Retinal pigment epithelial cell (primary cell): ENCODE measurements at places on chromosomes 11 and 22.

- no peak for DNase-seq
Observed at GRCh38 chr22:18044548-18045271, 20.3 kb upstream of the MICAL3 start.

GRCh38 chr11:130062026-130062425 lies 7.7 kb upstream of the APLP2 start:
- DNase-seq = no peak

DNA sequence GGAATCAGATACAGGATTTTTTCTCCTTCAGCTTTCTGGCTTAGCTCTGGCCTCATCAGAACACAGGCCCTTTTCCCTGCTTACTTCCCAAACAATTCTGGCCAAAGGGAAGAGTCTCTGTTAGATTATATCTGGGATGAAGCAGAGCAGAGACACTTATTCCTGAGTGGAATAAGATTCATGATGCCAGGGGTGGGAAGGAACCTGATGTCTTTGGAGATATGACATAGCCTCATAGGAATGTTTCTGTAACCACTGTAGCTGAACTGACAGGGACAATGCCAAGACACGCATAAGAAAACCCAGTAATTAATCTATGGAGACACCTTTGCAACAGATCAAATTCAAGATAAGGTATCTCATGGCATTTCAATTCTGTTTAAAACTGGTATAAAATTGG lies 177.1 kb upstream of the RAG2 start:
- DNase-seq = no peak

DNA sequence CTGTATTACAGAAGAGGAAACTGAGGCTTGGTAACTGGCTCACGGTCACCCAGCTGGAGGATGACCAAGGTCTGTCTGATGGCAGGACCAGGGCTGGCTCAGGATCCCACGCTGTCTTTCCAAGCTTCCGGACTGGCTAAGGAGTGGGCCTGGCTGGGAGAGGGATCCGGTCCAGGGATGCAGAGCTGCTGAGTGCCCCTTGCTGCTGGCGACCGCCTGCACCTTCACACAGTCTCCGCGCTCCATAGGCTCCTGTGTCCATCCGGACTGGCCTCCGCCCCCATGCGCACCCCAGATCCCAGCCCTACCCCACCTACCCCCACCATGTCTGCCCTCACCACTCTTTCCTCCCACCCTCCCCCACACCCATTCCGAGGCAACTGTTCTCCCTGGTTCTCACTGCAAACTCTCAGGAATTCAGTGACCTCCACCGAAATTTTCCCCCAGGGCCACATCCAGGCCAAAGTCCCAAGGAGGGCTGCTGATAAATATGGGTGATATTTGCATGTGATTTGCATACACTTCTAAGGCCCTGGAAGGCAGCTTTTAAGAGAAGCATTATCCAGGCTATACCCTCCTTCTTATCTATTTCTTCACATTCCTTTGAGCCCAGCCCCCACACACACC lies 48.5 kb upstream of the SLC35C1 start:
- no peak for DNase-seq

GRCh38 chr11:4368286-4368685 lies at the start of gene OR52B4:
TSS of gene OR52B4 (minus strand) at chr11:4368386. CDS start at chr11:4368295, 91 bp downstream.
- DNase-seq = no peak

DNA sequence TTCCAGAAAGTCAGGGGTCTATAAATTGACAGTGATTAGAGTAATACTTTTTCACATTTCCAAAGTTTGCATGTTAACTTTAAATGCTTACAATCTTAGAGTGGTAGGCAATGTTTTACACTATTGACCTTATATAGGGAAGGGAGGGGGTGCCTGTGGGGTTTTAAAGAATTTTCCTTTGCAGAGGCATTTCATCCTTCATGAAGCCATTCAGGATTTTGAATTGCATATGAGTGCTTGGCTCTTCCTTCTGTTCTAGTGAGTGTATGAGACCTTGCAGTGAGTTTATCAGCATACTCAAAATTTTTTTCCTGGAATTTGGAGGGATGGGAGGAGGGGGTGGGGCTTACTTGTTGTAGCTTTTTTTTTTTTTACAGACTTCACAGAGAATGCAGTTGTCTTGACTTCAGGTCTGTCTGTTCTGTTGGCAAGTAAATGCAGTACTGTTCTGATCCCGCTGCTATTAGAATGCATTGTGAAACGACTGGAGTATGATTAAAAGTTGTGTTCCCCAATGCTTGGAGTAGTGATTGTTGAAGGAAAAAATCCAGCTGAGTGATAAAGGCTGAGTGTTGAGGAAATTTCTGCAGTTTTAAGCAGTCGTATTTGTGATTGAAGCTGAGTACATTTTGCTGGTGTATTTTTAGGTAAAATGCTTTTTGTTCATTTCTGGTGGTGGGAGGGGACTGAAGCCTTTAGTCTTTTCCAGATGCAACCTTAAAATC lies 5.3 kb downstream of the MALAT1 start:
- no peak for DNase-seq

DNA sequence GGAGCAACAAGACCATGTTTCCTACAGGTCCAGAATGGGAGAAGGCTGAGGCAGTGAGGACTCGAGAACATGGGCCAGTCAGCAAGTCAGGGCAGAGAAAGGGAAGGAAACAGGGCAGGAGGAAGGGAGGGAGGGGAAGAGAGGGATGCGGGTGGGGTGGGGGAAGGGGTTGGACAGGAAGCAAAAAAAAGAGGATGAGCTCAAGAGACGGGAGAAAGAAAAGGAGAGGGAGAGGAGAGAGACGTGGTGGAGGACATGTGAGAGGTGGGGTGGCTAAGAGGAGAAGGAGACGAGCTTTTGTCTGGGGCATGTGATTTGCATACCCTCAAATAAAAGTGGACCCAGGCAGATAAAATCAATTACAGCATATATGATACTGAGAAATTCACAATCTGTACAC lies 389.5 kb upstream of the B3GAT1 start:
- no peak for DNase-seq

DNA sequence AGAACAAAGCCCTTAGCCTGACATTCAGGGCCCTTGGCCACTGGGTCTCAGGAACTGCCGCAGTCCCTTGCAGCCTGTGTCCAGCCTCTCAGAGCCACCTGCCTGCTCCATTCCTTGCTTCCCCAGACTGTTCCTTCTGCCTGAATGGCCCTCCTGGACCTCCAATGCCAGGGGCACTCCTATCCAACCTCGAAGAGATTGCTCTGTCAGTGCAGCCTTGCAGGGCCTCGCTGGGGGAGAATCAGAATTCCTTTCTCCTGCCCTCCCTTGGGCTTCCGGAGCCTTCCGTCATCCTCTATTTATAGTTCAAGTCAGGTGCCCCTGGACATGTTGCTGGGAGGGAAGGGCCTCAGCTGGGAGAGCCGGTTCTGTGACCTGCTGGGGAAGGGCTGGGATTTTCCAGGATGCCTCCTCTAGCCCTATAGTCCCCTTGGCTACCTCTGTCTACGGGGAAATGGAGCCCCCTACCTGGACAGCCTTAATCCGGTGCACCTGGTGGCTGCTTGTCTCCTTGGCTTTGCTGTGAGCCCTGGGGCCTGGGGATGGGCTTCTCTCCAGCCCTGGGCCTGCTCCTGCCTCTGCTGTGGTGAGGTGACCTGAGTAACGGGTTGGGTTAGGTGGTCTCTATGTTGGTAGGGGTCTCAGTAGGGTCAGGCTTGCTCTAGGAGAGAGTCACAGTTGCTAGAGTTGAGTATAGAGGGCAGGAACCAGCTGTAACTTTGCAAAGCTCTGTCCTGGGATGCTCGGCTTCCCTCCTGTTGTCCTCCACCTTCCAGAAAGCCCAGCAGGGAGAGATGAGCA lies 45.9 kb upstream of the SYT7 start:
- peak; percentile 40 for DNase-seq

DNA sequence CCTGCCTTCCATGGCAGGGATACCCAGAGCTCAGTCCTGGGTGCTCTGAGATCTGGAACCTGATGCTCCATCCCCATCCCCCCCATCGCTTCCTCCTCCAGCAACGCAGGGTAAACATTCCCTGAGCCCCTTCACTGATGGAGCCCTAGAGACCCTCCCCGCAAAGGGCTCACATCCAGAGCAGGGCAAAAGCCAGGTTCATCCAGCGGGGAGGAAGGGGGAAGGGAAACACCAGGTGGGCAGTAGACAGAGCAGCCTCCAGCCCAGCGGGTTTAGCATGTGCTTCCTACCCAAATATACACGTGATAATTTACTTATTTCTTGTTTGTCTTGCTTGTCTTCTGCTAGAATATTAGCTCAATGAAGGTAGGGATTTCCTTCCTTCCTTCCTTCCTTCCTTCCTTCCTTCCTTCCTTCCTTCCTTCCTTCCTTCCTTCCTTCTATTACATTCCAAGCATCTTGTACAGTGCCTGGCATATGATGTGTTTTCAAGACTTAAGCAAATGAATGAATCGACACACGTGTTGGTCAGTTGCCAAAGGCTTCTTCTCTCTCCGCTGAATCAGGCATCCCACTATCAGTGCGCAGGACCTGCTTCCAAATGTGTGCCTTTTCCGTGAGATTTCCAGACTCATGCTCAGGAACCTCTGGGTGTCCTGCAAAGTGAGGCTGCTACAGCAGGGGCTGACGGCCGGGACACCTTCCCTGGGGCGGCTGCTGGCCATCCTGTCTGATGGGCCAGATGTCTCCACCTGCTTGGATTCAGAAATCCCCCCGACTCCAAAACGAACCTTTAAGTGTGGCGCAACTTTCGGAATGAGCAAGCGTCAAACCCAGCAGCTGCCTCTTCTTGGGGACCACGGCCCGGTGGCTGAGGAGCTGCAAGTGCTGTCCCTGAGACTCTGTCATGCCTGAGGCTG lies 955.1 kb downstream of the BRD1 start:
- DNase-seq = no peak

DNA sequence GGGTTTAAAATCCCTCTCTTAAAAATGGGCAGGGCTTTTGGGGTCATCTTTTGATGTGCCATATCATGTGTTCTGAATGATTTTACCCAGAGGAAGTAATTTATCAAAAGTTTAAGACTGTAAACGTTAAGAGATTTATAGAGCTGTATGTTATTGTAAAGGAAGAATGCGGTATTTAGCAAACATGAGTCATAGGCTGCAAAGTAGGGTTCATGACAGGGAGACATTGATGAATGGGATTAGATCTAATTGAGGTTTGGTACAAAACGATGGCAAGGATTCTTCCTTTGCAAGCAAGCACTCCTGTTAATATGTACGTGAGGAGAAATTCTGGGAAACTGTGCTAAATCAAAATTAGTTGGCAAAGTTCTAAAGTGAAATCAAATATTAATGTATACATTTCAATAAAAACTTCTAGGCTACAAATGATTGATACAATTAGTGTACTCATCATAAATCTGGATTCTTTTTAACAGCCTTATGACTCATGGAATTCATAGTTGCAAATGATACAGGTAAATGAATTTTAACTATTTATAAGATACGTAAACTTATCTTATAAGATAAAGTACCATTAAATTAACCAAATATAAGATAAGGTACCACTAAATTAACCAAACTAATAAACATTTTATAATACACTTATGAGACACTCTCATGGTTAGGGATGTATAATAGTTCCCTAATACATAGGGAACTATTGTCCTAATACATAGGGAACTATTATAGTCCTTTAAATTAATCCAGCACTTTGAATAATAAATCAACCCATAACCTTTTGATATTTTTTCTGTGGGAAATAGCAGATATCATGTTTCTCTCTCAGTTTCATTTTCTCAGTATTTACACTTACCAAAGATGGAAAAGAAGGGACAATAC lies 58.4 kb downstream of the KIF18A start:
- peak; percentile 52 for DNase-seq

DNA sequence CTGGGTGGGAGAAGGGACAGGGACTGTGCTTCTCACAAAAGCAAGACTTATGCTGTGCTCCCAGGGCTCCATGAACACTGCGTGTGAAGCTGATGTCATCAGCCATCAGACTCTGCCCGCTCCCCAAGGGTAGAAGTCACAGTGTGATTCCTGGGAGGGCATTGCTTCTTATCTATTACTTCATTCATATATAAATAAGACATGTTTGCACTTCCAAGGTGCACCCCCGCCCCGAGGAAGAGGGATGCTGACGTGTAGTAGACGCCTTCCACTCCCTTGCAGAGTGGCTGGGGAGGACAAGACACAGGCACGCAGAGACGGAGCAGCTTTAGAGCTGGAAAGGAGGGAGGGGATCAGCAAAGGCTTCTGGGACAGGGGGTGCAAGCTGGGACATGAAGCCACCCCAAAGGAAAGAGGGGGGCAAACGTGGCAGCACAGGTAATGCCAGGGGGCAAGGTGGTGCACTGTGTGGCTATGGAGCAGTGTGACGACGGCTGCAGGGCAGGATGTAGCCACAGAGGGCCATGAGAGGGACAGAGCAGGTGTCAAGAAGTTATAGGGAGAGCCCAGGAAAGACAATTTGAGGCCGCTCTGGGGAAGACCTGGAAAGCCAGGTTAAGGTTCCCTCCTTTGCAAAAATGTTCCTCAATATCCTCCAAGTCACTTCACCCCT lies 558.5 kb downstream of the MN1 start:
- no peak for DNase-seq

GRCh38 chr22:44676441-44677352 lies 25.3 kb upstream of the PRR5 start:
- no peak for DNase-seq

GRCh38 chr11:68959465-68960293 lies 21.1 kb downstream of the MRGPRD start:
- DNase-seq = no peak

DNA sequence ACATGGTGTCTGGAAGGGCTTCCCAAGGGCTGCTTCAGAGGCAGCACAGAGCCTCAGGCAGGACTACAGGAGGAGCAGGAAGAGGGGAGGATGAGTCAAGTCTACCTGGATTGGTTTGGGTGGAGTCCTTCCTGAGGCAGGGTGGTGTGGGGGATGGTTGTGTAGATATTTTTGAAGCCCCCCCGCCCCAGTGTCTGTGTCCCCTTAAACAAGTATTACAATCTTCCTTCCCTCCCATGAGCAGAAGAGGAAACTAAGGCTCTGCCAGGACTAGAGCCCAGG lies 34.7 kb upstream of the FCHSD2 start:
- no peak for DNase-seq

GRCh38 chr11:33290319-33290718 lies 33.1 kb downstream of the HIPK3 start:
- no peak for DNase-seq
